ENCODE measurements at places on chromosomes 5 and 9. TPM values are rescaled to one million over a fixed set of nuclear protein-coding genes. Genes with fewer than 3 reads are reported as not detected.
A peak's percentile ranks its signal among the peaks of the same experiment; 100 is the strongest.

GRCh38 chr9:120531683-120532300, 48.2 kb downstream of the CDK5RAP2 start:
- DNase-seq, result peak; percentile 39

EQTN gene
- not detected for total RNA-seq

PCAT7 gene
- not detected for total RNA-seq

PCA3 gene
- total RNA-seq, result 0.20 TPM

DNA sequence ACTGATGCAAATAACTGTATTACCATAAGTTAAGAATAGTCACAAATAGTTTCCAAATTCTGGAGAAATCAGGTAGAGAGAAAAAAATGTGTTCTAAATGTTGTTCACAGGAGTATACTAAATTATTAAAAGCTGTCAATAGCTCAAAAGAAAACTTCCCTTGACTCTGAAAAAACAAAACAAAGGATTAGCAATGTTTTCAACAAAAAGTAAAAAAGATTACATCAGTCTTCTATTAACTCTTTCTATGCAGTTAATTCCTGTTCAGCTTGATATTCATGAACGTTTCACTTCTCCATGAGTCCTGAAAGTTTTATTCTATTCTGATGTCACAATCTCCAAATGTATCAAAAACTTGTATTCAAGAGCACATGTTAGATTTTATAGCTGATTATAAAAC, 9.5 kb upstream of the CLTB start:
- DNase-seq, result no peak

AGXT2 gene
- not detected for total RNA-seq

DNA sequence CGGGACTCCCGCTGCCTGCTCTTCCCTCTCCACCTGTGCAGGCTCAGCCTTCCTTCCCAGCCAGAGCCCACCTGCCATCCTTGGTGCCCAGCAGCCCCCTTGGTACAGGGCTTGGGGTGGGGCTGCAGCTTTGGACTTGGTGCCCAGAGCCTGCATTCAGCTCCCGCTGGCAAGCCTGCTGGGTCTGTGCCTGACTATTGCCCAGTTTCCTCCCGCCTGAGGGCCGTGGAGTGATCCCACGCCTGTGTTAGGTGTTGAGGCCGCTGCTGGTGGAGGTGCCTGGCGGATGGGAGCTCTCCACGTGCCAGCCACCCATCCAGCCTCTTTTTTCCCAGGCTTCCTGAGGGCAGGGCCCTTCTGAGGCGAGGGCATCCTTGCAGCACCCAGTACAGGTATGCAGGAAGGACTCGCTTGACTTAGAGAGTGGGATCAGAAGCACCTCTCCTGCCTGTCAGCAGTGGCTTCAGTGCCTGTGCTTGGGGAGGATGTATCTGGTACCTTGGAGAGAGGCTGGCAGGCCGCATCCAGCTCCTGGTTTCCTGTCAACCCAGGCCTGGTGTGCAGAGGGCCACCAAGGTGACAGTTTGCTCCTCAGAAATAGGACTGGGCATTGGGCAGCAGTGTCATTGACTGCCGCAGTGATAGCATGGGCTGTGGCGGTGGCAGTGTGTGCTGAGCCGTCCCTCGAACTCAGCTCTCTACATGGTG, 7.8 kb downstream of the RXRA start:
- DNase-seq, result no peak

- no peak for DNase-seq
These were observed 115.6 kb upstream of the CPEB4 start for GRCh38 chr5:173772384-173773059.

FCHO2 gene
- total RNA-seq, result 25.9 TPM

- no peak for DNase-seq
These were observed 23.9 kb upstream of the CLPTM1L start for GRCh38 chr5:1368756-1369155.

DNA sequence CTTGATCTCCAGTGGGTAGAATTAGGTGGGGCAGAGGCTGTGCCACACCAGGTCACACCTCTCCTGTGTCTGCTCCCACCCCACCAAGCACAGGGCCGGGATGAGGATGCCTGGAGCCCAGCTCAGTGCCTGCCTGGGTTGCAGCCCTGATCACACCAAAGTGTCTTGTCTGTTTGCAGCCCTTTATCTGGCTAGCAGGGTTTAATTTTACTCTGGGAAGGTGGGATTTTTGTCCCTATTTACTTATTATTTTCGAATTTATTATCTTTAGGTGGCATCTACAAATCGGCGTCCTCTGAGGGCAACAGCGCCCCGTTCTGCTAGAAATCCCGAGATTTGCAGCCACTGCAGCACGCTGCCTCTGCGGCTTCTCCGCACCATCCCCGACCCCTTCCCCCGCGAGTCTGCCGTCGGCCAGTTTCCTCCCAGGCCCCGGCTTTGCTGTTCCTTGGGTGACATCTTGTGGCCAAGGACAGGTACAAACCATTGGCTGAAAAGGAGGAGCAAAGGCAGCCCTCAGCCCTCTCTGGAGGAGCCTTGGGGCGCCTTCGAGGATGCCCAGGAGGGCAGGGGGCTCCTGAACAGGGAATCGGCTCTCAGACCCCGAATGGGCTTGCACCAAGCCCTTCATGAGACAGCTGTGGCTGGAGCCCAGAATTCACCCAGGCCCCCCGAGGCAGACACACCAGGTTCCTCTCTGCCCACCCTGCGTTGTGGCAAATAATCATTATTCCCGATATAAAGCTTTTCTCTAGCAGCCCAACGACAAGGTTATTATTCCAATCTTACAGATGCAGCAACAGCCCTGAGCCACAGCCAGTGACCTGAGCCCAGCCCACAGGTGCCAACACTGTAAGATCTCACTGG, 113.0 kb downstream of the GAPVD1 start:
- peak; percentile 75 for DNase-seq

CD72 gene
- total RNA-seq, result under 0.01 TPM

RETREG1 gene
- total RNA-seq, result under 0.01 TPM

- DNase-seq, result peak; percentile 75
These were observed 45.5 kb downstream of the SPOCK1 start for GRCh38 chr5:137453483-137454080.

LHX6 gene
- 0.40 TPM for total RNA-seq

DNA sequence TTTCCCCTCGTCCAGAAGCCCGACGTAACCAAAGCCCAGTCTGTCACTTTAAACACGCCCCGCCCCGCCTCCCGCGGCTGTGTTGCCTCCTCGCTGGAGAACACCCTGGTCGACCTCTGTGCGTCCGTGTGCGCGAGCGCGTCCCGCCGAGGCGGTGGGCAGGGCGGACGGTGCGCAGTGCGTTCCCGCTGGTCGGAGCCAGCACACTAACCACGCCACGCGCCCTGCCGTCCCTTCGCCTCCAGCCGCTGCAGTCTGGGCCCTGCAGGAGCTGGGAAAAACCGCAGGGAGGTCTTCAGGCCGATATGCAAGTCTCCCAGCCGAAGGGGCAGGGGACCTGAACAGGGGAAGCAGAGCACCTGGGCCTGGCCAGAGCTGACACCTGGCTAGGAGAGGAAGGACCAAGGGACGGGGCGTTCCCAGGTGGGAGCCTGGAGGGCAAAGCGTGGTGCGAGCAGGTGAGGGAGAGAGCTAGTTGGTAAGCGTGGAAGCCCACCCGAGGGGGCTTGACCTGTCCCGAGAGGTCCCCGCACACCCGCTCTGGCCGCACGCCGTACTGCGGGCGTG, 1.3 kb upstream of the PHPT1 start:
- peak; percentile 91 for DNase-seq

GRCh38 chr9:25212361-25212760, 465.9 kb downstream of the TUSC1 start:
- no peak for DNase-seq

- no peak for DNase-seq
These were observed 22.1 kb downstream of the SARDH start for GRCh38 chr9:133715866-133716563.

- peak; percentile 33 for DNase-seq
These were observed 125.6 kb upstream of the DMRT1 start for GRCh38 chr9:715743-716400.

- no peak for DNase-seq
These were observed 108.6 kb downstream of the KLHL3 start for GRCh38 chr5:137627293-137627692.

SV2C gene
- total RNA-seq, result not detected

N4BP3 gene
- total RNA-seq, result 23.8 TPM

CER1 gene
- total RNA-seq, result not detected

TMEM252 gene
- not detected for total RNA-seq

TNC gene
- total RNA-seq, result 0.22 TPM

DNA sequence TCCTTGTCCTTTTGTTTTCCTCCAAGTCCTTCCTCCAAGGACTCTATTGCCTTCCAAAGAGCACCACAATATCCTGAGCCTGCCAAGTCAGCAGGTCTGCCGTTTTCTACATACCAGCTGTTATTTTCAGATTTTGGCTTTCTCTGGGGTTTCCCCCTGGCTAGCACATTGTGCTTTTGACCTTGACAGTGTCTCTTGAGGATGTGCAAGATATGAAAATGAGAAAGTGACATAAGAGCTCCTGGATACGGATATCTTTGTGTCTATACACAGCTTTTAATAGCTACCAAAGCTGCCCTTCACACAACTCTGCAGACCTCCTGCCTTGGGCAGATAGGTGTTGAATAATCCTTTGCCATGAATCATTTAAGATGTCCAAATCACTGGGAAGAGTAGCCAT, 67.0 kb downstream of the HAPLN1 start:
- DNase-seq, result no peak

LOX gene
- 29.6 TPM for total RNA-seq

SPATA31E1 gene
- total RNA-seq, result not detected

TARS1 gene
- 180 TPM for total RNA-seq

INSL6 gene
- total RNA-seq, result not detected

GRCh38 chr5:115626445-115626823, 598 bp upstream of the TMED7 start:
- peak; percentile 58 for DNase-seq

- no peak for DNase-seq
These were observed 384 bp upstream of the DMXL1 start for GRCh38 chr5:119070578-119070827.

GRCh38 chr9:79801459-79801858, 229.7 kb downstream of the TLE4 start:
- DNase-seq, result no peak

GRCh38 chr9:131800366-131800765, 60.5 kb upstream of the RAPGEF1 start:
- no peak for DNase-seq

GRCh38 chr9:86575825-86576525, 221.8 kb upstream of the TUT7 start:
- peak; percentile 1 for DNase-seq

- no peak for DNase-seq
These were observed 99.2 kb downstream of the IRX1 start for GRCh38 chr5:3694819-3695218.

ADAMTSL1 gene
- total RNA-seq, result 0.99 TPM

DNA sequence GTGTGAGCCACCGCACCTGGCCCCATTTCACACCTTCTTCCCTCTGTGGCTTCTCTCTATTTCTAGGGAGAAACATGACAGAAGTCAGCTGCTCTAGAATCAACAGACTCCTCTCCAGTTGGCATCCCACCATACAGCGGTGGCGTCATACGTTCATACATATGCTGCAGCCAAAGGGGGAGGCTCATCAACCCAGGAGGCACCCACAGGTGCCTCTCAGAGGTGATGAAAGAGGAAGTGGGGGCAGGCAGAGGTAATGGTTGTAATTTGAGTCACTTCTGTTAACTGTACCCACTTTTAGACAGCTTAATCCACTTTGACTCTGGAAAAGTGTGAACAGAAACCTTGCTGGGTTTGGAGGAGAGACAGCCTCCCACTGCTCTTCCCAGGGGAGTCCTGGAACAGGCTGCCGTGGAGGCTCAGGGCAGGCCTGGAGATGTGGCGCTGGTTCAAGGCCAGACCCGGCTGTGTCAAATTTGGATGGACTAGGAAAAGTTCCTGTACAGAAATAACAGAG, 47.3 kb upstream of the SUB1 start:
- DNase-seq, result no peak

LCN12 gene
- total RNA-seq, result not detected

- no peak for DNase-seq
These were observed 542.4 kb upstream of the RGMB start for GRCh38 chr5:98231089-98231488.

GRCh38 chr5:38018016-38018415, 178.2 kb upstream of the GDNF start:
- DNase-seq, result no peak

GRCh38 chr5:160269017-160269416, 39.7 kb downstream of the FABP6 start:
- peak; percentile 91 for DNase-seq

GRCh38 chr5:9544502-9545135, 1.3 kb downstream of the SEMA5A start:
- peak; percentile 83 for DNase-seq

GRCh38 chr5:171926311-171926710, 80.1 kb downstream of the FBXW11 start:
- no peak for DNase-seq

DNA sequence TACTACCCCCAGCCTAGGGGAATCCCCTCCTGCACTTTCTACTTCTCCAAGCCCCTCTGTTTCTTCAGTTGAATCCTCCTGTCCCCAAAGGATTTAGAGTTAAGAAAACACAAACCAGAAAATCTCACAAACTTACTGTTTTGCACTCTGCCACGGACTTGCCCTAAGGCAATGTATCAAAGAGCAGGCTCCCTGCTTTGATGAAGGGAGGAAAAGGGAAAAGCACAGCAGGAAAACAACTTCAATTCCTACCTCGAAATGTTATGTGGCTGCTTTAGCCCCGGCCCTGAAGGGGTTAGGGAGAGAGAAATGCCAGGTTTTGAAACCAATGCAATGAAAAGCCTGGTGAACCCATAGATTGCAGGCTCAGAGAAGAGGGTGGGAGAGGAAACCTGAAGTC, 254.7 kb downstream of the MAN2A1 start:
- DNase-seq, result no peak

Measured in lung microvascular endothelial cell (primary cell).